Panc1 (cell line): ENCODE measurements at places on chromosomes 12 and 14.

GRCh38 chr12:51687614-51688013 lies 96.6 kb downstream of the SCN8A start:
- no peak for DNase-seq

DNA sequence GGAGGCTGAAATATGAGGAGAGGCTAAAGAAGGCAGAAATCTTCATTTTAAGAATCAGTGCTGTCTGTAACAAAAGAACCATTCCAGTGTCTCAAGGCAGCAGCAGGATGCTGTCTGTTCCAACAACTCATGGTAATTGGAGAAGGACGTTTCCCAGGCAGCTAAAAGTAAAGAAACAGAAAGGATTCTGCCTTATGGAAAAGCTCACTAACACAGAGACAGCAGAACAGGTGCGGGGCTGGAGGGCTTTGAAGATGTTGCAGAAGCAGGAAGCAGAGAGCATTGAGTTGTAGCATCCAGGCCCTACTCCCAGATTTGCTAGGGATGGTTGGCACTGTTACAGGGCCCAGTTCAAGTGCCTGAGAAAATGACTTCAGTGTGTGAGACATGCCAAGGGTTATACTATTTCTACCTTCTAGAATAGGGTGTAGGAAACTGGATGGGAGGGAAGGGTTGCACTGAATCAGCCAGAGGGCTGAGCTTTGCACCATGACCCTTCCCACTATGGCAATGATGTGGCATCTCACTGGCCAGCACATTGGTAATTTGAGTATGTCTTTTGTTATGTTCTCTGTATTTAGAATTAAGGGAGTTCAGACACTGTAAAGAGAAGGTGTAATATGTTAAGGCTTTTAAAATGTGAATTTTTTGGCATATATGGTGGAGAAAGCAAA lies 160.0 kb upstream of the FBXO33 start:
- DNase-seq, result no peak

GRCh38 chr12:124709722-124710687 lies 142.6 kb upstream of the NCOR2 start:
- DNase-seq, result no peak

- DNase-seq, result no peak
Measured at GRCh38 chr14:104843006-104843405, 22.1 kb upstream of the CEP170B start.

- DNase-seq, result no peak
Measured at GRCh38 chr14:20667957-20668356, 16.4 kb upstream of the RNASE4 start.

GRCh38 chr12:46786774-46787173 lies 39.0 kb downstream of the SLC38A4 start:
- DNase-seq, result no peak

DNA sequence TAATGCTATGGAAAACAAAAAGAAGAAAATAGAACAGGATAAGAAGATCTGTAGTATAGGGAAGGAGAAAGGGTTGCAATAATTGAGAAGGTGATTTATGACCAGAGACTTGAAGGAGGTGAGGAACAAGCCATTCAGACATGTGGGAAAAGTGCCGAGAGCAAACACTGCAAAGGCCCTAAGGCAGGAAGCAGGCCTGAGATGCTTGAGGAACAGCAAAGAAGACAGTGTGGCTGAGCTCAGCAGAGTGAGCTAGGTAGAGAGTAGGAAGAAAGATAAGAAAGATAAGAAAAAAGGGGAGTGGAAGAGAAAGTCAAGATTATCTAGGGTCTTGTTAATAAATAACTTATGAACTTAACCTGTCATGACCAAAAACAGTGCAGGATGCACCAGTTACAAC lies 671.8 kb downstream of the RPS29 start:
- DNase-seq, result no peak

DNA sequence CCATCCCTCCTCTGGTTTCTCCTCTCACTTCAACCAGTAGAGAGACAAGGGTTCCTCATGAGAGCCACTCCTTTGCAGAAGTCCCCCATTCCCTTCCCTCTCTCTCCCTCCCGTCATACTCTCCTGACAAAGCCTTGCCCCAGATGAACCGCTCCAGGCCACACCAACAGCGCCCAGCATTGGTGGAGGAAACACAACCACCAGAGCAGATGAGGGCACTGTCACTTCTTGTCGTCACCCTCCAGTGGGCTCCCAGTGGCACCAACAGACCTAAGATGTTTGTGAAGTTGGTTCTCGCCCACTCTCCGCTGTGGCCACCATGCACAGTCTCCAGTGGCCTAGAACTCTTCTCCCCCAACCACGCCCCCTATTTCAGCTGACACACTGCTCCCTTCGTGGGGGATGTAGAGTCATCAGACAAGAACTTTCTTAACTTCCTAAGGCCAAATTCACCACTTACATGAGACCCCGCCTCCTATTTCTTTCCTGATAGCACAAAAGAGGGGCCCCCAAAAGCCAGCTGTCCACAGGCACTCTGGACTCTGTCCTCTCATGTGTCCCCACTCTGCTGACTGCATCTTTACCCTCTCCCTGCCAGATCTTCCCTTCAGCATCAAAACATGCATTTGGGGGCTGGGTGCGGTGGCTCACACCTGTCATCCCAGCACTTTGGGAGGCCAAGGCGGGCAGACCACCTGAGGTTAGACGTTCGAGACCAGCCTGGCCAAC lies 29.2 kb upstream of the PLEKHG6 start:
- no peak for DNase-seq

DNA sequence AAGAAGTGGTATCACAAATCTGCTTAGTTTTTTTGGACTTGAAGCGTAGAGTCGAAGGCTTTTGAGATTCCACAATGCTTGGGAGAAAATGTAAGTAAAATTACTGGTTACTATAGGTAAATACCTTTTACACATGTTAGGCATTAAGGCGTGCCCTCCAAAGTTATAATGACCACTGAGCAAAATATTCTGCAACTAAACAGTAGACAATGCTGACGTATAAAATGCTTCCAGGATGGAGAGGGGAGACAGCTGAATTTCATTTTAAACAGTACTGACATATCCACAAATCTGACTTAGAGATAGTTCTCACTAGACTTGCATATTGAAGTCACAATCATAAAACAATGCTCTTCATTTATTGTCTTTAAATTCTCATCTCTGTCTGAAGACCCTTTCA lies 144.5 kb upstream of the DCN start:
- no peak for DNase-seq

DNA sequence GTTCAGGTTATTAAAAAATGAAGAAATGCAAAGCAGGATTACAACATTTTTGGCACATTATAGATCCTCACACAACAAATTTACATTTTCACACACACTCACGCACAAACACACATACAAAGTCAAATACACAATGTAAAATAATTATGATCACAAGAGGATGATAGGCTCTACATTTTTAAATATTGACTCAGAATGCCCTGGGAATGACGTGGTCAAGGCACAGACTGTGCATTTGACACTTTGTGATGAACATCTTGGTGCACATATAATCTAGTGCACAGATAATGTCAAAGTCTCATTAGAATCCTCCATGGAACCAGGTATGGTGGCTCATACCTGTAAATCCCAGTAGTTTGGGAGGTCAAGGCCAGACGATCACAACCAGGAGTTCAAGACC lies 49.4 kb downstream of the DPF3 start:
- DNase-seq, result no peak

DNA sequence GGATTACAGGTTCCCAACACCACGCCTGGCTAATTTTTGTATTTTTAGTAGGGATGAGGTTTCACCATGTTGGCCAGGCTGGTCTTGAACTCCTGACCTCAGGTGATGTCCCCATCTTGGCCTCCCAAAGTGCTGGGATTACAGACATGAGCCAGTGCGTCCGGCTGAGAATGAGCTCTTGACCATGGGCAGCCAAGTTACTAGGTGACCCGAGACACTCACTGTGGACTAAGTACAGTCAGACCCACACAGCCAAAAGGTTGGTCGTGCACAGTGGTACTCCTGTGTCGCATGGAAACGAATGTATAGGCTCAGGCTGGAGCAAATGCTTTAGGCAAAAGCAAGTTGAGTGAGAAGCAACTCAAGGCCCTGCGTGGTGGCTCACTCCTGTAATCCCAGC lies 21.0 kb downstream of the DLK1 start:
- no peak for DNase-seq

DNA sequence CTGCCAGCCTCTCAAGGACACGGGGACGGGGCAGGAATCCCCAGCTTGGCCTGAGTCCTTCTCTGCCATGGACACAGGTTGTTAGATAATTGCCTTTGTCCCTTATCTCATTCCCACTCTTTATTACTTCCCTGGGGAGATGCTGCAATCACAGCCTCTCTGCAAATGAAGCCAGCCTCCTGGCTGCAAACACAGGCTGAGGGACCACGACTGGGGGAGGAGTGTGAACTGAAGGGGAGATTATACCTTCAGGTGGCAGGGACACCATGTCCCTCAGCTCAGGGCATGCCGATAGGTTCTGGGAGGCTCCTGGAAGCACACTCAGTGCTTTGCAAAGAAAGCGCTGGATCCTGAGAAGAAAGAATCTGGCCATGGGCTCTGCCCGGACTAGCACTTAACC lies 16.1 kb upstream of the CHGA start:
- DNase-seq, result no peak

DNA sequence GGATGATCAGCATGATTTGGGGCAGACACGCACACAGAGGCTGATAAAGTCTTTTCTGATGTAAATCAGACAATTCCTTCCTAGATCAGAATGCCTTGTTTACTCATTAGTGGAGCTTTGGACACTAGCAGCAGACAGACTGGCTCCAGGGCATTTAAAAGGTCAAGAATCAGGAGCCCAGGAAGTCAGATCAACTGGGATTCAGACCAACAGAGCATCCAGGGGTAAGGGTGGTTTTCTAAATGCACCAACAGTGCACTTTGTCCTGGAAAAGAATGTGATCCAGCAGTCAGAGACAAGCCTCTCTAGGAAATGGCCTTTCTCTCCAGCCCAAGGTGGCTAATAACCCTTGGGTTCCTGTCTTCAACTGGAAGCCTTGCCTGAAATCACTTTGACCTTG lies 405.3 kb downstream of the MED13L start:
- DNase-seq, result no peak

GRCh38 chr14:95667249-95667693 lies 19.0 kb upstream of the TCL1B start:
- no peak for DNase-seq

DNA sequence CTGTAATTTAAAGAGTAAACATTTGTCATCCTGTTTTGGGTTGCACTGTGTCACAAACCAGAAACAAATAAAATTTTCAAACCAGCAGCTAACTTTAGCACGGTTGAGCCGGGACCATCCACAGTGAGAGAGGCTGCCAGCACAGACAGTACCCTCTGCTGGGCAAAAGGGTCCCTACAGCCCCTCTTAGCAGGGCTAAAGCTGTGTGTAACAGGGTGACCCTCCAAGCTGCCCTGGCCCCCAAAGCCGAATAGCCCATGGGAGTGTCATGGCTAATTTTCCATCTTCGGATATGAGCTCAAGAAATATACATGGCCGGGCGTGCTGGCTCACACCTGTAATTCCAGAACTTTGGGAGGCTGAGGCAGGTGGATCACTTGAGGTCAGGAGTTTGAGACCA lies 157.1 kb upstream of the GRIN2B start:
- no peak for DNase-seq

DNA sequence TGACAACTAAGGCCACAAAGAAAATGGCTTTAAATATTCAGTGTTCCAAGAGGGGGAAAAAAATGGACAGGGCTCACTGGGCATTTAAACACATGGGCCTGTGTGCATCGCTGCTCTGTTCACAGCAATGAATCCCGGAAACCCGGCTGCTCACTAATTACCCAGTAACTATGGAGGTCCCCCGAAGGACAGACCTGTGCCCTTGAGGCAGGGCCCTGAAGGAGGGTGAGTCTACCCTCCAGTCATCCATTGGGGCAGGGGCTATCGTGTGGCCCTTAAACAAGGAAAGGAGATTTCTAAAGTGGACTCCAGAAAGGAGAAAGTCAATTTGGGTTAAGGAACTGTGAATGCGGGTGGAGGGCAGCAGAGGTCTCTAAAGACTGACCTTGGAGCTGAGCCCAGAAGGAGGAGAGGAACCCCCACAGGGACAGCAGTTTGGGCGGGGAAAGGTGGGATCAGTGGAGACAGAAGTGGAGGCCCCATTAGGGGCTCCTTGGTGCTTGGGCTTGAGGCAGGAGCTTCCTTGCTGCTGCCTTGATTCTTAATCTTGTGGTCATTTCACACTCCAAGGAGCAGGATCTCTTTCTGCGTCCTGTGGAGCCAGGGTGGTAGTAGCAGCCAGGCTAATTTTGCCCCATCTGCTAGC lies 1.4 kb upstream of the CLMN start:
- DNase-seq, result no peak

GRCh38 chr12:96219700-96220206 lies 25.6 kb downstream of the ELK3 start:
- DNase-seq, result no peak

DNA sequence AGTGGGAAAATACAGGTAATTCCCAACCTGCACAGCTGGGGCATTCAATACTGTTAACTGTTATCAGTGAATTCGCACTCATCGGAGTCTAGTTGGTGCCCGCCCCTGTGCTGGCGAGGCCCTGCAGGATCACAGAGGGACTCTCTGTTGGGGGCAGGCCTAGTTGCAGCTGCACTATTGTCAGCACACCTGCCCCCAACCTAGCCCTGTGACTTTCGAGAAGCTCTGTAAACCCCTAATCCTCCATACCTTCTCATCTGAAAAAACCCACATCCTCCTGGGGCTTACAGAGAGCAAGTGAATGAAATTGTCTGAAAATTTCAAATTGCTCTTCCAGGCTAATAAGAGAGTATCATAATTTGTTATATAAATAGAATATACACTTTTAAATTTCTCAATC lies 132.2 kb upstream of the NUDT4 start:
- no peak for DNase-seq

DNA sequence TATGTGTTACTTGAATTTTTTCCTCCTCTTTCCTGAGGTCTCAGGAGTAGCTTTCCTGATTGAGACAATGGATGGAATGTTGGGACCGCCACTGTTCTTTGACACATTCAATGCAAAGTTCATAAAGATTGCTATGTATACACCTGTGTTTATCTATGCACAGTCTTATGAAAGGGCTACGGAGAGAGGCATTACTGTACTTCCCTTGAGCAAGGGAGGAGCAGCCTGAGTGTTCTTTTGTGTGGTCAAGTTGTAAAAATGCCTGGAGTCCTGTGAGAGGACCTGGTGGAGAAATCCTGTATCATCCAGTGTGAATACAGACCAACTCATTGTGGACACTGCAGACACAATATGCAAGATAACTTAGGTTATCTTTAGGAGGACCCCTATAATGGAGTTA lies 1.2 kb downstream of the SRGAP1 start:
- no peak for DNase-seq

DNA sequence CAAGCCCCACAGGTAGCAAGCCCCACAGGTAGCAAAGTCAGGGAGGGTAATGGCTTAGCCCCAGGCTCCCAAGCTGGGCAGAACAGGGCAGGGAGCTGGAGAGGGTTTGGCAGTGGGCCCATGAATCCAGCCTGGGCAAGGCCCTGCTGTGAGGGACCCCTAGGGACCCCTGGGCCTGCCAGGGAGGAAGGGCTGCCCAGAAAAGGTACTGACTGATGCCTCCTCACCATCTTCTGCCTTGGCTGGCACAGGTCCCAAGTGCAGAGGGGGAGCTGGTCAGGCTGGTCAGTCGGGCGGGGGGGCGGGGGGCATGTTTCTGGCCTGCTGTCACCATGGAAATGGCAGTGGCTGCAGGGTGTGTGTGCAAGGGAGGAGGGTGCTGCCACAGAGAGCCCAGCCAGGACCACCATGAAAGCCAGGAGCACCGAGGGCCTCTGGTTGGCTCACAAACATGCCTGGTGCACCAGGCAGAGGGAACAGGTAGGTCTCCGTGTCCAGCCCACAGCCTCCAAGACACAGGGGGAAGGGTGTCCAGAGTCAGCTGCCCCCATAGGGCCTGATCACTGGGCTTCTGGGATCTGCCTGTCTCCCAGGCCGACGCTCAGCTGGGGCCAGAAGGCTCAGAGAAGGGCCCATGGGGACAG lies 1.5 kb upstream of the CRIP2 start:
- no peak for DNase-seq

- no peak for DNase-seq
Measured at GRCh38 chr14:87461704-87462103, 531.3 kb downstream of the GALC start.
